Stimulated activated memory B cell treated with anti-CD40 and anti-IgM and Interleukin-4, amounts not matched to agents 10 μg/mL and 1 μg/mL and 100 μg/mL, for 72 hours (primary cell): ENCODE measurements at places on chromosomes 2 and 18.

DNA sequence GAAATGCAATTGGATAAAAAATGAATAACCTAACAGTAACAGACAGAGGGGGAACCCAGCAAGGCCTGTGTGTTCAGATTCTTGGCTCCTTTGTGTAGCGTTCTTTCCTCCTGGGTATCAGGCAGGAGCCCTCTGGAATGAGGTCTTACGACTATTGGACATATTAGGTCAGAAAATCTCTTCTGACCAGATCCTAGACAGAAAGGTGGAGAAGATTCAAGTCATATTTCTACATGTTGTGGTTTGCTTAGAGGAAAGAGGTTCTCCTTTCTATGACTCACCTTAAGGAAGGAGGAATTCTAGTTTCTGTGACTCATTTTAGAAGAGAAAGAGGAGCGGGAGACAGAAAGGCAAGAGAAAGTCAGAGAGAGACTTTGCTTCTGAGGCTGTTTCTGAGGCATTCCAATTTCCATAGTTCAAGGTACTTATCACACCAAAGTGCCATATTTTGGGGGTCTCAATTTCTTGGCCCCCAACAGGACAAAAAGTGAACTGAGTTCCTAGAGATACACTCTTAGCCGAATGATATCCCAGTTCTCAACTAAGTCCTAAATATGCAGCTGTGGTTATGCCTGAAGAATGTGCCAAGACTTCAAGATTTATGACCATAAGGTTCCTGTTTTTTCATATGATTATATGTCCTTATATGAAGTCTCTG is 618.6 kb downstream of the ZEB2 start:
- peak; percentile 61 for ATAC-seq

DNA sequence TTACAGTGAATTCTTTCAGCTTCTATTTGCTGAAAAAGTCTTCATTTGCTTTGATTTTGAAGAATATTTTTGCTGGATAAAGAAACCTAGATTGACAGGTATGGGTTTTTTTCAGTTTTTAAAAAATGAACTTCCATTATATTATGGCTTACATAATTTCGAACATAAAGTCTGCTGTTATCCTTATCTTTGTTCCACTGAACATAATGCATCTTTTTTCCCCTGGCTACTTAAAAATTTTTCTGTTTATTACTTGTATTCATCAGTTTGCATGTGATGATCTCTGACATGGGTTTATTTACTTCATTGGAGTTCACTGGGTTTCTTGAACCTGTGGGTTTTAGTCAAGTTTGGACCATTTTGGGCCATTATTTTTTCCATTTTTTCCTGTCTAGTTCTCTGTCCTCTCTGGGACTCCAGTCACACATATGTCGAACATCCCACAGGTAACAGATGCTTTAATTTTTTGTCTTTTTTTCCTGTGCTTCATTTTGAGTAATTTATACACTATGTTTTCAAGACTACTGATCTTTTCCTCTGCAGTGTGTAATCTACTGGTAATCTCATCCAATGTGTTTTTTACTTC is 33.1 kb downstream of the SEC11C start:
- no peak for ATAC-seq

- no peak for ATAC-seq
Measured at GRCh38 chr2:24828238-24828996, 35.2 kb downstream of the CENPO start.

DNA sequence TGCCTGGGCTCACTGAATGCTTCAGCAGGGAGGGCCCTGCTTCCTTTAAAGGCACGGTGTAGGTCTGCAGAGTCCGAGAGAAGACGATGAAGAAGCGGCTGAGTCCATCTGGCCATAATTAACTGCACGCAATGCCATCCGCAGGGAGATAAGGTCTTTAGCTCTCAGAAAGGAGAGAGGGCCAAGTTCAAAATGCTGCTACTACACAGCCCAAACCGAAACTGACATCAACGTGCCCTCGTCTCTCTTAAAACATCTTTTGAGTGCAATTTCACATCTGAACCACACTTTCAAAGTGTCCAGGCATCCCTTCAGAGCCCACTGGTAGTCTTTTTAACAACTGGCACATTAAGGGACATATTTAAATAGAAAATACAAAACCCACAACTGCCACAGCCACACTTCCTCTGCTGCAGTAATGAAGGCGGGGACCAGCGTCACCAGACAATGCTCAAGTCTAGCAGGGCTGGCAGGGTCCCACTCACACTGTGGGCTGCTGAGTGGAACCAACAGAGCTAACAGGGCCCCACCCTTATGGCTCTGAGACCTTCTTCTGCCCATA is 35.8 kb downstream of the ST3GAL5 start:
- peak; percentile 93 for ATAC-seq

DNA sequence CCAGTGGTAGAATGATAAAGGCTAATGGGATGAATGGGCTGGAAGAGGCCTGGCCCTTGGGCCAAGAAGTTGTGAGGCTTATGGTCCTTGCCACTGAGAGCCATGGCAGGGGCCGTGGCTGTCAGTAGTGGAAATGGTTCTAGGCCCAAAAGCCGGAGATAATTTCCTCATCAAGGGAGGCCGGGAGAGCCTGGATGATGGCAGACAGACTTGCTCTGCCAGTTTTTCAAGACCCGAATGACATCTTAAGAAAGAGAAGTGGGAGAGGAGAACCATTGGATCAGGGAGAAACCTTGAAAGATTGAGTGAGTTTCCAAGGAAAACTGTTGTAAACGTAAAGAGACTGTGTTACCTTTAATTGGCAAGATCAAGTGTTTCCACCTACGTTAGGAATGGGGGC is 46.3 kb upstream of the VPS54 start:
- no peak for ATAC-seq

- ATAC-seq, result no peak
Measured at GRCh38 chr18:57362714-57363113, 10.4 kb downstream of the ST8SIA3 start.

DNA sequence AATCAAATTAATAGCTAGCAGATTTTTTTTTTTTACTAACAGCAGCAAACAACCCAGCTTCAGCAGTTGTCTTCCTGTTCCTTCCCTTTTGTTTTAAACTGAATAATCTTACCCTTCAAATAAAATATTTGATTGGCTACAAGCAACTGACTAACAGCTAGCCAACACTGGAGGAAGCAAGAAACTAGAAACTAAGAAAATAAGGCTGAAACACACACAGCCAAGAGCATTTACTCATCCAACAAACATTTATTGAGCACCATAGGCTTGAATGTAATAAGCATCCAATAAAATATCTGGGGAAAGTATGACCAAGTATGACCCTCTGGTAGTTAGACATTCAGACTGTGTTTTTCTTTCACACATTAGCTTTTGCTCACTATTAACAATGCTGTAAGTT is 189.2 kb downstream of the CD226 start:
- no peak for ATAC-seq

GRCh38 chr2:190455358-190456095 is 47.4 kb downstream of the MFSD6 start:
- no peak for ATAC-seq

DNA sequence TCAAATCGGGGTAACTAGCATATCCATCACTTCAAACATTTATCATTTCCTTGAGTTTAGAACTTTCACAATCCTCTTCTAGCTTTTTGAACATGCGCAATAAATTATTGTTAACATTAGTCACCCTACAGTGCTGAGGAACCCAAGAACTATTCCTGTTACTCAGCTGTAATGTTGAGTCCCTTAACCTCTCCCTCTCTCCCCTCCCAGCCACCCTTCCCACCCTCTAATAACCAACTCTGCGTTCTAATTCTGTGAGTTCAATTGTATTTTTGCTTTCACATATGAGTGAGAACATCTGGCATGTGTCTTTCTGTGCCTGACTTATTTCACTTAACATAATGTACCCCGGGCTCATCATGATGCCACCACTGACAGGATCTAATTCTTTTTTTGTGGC is 78.6 kb upstream of the RANBP2 start:
- ATAC-seq, result no peak
